ENCODE measurements at places on chromosomes 12 and 14. TPM values are rescaled to one million over a fixed set of nuclear protein-coding genes. Genes with fewer than 3 reads are reported as not detected.

Gene DTX1
- 34.9 TPM for total RNA-seq

Gene DNAH10
- 23.8 TPM for total RNA-seq

Gene DDN
- 11.1 TPM for total RNA-seq

Gene ADCK1
- 4.4 TPM for total RNA-seq

Gene TAS2R13
- total RNA-seq = 5.2 TPM

Gene ENDOU
- not detected for total RNA-seq

Gene CNTN1
- total RNA-seq = 376 TPM

Gene DBX2
- total RNA-seq = 2.2 TPM

Gene TAS2R9
- total RNA-seq = 0.25 TPM

Gene PTCSC3
- not detected for total RNA-seq

Gene FSCB
- total RNA-seq = not detected

Gene SSPN
- total RNA-seq = 4.9 TPM

Gene CD163L1
- total RNA-seq = 1.5 TPM

Gene KRT7
- total RNA-seq = not detected

Gene IL26
- total RNA-seq = not detected

Gene ARG2
- total RNA-seq = 40.1 TPM

Gene OR6C3
- not detected for total RNA-seq

All from temporal lobe (tissue), 4 donors.